ENCODE measurements at places on chromosomes 1 and 21.

- no peak for DNase-seq
These were observed 9.2 kb downstream of the SLC2A1 start for GRCh38 chr1:42949312-42950115.

DNA sequence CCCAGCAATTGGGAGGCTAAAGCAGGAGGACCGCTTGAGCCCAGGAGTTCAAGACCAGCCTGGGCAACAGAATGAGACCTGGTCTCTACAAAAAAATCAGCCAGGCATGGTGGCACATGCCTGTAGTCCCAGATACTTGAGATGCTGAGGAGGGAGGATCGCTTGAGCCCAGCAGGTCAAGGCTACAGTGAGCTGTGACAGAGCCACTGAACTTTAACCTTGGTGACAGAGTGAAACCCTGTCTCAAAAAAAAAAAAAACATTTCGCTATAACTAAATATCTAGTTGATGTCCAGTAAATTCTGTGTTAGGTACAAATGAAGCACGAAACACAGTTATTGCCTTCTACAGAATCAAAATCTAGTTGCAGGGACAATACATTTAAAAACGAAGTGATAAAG lies 95.7 kb upstream of the HP1BP3 start:
- DNase-seq, result no peak

DNA sequence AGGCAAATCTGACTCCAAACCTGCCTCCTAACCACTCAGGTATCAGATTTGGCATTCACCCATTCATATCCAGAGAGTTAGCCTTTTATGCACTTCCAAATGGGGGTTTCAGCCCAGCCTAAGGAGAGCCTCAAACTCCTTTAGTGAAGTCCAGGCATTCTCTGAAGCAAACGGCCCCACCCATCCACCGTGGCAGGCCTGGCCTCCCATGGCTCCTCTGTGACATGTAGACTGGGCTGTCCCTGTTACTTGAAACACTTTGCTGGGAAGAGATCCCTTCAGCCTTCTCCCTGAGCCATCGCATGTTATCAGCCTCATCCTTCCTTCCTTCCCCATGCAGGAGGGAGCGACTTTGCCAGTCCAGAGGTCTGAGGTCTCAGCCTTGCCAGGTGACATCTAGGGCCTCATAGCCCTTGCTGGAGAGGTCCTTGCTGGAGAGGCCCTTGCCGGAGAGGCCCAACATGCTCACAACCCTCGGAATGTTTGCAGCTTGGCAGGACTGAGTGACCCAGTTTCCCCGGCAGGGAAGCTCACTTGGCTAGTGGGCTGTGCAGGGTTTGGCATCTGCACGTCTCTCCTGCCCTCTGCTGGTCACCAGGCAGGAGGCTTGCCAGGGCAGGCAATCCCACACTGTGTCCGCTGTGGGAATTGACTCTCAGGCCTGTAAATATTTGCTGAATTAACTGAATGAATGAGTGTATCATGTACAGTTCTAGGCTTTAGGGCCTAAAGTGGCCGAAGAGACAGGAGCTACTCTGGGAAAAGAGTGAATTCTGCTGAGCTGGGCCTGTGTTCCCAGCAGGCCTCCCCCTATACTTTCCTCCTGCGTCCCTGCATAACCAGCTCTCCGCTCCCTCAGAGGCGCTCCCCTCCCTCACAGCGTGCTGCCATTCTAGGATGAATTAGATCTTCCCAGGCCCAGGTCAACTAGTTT lies 26.7 kb upstream of the RBM15 start:
- DNase-seq, result peak; percentile 40

- DNase-seq, result no peak
These were observed 75.8 kb upstream of the SDC3 start for GRCh38 chr1:30984165-30984889.

DNA sequence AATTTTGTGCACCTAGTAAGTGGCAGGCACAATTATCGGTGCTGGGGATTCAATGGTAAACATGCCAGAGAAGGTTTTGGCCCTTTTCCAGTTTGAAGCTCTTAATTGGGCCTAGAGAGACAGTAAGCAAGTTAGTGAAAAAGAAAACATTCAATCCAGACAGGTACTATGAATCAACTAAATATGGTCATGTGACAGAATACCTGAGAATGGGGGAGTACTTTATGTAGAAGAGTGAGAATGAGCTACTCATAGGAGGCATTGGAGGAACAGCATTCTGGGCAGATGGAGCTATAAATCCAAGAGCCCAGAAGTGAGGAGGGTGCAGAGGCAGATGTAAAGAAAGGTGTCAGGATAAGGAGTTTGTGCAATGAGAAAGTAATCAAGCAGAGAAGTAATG lies 1017.9 kb downstream of the ADGRL2 start:
- DNase-seq, result no peak

Data from stimulated activated CD8-positive, alpha-beta memory T cell treated with anti-CD3 and anti-CD28 coated beads, Interleukin-7, amount 100 ng/mL, for 1 hour (primary cell).